ENCODE measurements at places on chromosomes 3 and 15. TPM values are rescaled to one million over a fixed set of nuclear protein-coding genes. Genes with fewer than 3 reads are reported as not detected.

- DNase-seq = no peak
Measured at GRCh38 chr15:52464478-52464877, 64.2 kb downstream of the MYO5A start.

Gene HESX1
- total RNA-seq = 3.0 TPM

DNA sequence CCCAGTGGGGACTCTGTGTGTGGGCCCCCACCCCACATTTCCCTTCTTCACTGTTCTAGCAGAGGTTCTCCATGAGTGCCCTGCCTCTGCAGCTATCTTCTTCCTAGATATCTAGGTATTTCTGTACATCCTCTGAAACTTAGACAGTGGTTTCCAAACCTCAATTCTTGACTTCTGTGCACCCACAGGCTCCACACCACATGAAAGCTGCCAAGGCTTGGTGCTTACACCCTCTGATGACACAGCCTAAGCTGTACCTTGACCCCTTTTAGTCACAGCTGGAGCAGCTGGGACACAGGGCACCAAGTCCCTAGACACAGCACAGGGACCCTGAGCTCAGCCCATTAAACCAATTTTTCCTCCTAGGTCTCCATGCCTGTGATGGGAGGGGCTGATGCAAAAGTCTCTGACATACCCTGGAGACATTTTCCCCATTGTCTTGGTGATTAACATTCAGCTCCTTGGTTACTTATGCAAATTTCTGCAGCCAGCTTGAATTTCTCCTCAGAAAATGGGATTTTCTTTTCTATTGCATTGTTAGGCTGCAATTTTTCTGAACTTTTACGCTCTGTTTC, 304.5 kb downstream of the OTOL1 start:
- DNase-seq = no peak

GRCh38 chr15:65275104-65275727, 11.5 kb downstream of the PARP16 start:
- no peak for DNase-seq

GRCh38 chr15:70466305-70466704, 297.1 kb downstream of the UACA start:
- DNase-seq = no peak

DNA sequence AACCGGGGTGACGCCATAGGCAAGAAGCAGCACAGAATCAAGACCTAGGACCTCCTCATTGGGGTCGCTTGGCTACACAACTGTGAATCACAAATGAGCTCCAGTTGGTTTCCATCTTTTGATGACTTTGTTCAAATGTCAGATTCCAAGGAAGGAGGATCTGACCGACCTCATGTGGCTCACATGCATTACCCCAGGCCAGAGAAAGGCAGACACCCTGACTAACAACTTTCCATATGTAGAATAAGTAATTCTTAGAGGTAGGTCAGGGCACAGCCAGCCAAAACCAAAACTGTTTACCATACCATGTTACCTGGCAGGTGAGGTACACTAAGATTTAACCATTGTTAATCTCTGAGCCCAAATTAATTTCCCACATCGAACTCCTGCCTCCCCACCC, 96.5 kb downstream of the CCNL1 start:
- DNase-seq = no peak

GRCh38 chr15:33700695-33701303, 267.5 kb upstream of the CHRM5 start:
- DNase-seq = peak; percentile 63

DNA sequence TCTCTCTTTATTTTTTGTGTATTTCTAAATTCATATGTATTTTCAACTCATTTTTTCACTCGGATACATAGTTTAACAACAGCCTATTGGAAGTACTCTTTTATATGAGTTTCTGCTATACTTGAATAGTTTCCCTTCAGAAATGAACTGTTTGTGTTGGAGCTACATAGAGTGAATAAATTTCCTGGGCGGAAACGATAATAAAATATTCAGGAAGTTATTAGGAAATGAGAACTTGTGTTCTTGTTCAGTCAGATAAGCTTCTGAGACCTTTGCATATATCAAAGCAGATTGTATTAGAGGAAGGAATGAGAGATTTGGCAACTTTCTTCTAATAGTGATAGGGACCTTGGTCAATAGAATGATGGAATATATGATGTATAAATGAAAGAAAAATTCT, 27.3 kb downstream of the NEO1 start:
- DNase-seq = no peak

Gene CKMT1B
- 24.2 TPM for total RNA-seq

DNA sequence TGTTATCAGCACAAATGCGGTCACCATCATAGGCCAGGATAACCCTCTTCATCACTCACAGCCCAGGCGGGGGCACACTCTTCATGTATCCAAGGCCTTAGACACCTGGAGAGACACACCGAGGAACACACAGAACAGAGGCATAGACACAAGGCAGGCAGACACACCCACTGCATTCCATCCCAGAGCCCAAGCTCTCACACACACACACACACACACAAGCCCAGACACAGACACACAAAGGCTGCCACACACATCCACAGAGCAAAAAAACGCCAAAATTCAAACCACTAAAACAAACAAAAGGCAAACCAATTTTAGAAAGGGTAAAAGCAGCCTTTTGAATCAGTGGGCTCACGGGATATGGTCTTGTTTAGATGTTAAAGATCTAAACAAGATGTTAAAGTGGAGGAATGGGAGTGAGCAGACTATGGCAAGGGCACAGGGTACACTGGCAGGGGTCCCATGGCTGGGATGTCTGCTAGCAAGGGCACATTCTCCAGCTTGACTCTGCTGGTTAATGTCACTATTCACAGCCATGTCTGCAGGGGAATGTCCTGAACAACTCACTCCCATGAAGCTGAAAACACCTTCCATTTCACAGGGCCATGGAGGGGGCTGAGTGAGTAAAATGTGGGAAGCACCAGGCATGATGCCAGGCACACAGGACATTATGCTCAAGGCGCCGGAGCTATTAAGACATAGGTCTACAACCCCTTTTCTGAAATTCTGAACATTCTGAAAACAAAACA, 14.9 kb upstream of the CRABP1 start:
- DNase-seq = peak; percentile 37

GRCh38 chr3:109806929-109807328, 469.6 kb upstream of the DPPA4 start:
- no peak for DNase-seq

GRCh38 chr3:97872525-97873042, 50.8 kb downstream of the CRYBG3 start:
- DNase-seq = no peak

DNA sequence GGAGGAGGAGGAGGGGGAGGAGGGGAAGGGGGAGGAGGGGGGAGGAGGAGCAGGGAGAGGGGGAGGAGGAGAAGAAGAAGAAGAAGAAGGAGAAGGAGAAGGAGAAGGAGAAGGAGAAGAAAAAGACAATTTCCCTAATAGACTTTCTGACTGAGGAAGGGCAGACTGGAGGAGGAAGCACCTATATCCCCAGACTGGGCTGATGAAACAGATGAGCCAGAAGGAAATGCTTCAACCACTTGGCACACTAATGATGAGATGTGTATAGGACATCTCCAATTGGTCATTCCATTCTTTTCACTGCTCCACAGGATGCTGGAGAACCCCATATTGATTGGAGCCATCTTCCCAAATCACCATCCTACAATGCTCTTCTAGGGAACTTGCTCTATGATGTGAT, 69.9 kb downstream of the LYZL4 start:
- DNase-seq = no peak

DNA sequence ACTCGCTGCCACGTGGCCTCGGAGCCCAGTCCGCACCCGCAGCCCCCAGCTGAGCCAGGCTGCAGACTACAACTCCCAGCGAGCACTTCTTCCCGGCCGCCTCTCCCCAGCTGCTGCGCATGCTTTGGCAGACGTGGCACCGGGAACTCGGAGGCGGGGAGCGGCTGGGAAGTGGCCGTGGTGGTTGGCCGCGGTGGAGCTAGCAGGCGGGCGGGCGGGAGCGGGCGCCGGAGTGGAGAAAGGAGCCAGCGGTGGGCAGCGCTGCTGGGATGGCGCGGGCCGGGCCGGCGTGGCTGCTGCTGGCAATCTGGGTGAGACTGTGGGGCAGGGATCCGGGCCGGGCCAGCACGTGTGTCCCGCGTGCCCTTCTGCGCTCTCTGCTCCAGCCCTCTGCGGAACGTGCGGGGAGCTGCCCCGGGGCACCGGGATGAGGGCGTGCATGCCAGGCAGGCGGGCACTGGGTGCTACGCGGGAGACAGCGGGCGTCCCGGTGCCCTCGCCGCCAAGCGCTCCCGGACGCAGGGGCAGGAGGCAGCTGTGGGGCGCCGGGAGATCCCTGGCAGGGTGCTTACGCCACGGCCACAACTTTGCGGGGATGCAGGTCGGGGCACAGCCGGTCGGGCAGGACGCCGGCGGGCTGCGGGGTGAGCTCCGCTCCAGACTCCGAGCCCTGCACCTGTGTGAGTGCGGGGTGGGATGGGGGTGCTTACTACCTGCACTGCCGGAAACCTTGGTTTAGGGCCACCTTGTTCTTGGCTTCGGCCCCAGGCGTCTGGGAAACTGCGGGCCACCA, at the start of gene PDIA5:
Gene PDIA5, plus strand, starts transcription at position 130 of the 793 bp plus-strand sequence. Its CDS starts 140 bp downstream, at position 270.
- peak; percentile 95 for DNase-seq

Gene FBXL2
- total RNA-seq = 5.3 TPM
